ENCODE measurements at places on chromosomes 1 and 21. TPM values are rescaled to one million over a fixed set of nuclear protein-coding genes. Genes with fewer than 3 reads are reported as not detected.

The TMPRSS3 gene
- total RNA-seq, result 9.9 TPM

The TCHH gene
- total RNA-seq, result 0.08 TPM

GRCh38 chr1:55055084-55055882, 15.9 kb downstream of the PCSK9 start:
- no peak for DNase-seq

GRCh38 chr1:27489501-27489972, 430 bp downstream of the WASF2 start:
- DNase-seq, result peak; percentile 45

DNA sequence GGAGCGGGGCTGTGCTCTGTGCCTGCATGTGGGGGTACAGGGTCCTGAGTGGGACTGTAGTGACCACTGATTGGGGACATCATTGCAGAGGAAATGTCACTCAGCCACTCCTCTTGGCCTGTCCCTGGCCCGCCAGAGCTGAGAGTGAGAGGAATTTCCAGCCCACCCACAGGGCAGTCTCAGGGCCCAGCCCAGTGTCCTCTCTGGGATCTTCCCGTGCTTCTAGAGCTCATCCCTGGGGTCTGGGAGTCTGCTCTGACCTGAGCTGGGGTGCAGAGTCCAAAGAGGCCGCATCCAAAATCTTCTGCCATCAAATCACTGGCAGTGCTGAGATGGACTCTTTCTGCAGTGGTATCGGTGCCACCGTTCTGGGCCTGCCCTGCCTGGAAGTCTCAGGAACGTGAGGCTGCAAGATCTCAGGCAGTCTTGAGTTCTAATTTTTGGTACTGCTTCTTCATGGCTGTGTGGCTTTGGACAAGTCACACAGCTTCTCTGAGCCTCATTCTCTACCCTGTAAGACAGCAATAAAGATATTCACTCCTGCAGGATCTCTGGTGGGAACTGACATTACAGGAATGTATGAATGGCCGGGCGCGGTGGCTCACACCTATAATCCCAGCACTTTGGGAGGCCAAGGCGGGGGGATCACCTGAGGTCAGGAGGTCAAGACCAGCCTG, 100.8 kb upstream of the TARDBP start:
- no peak for DNase-seq

The FCER1A gene
- total RNA-seq, result not detected

- DNase-seq, result no peak
Observed at GRCh38 chr1:152191260-152191659, 32.2 kb upstream of the RPTN start.

The RASSF5 gene
- 192 TPM for total RNA-seq

DNA sequence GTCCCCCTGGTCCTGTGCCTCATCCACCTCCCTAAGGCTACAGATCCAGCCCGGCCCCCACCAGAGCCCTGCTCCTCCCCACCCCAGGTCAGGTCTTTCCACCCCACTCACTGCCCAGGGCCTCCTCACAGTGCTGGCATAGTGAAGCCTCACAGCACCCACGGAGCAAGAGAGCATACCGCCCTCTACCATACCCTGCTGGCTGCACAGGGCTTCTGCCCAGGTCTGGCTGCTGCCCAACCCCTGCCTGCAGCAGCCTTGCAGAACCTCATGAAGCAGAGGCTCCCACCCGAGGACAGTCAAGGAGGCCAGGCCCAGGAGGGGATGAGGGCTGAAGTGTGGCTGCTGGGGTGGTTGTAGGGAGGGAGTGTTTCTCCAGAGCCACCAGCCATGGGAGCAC, 19.7 kb upstream of the ARF1 start:
- no peak for DNase-seq

The RGSL1 gene
- not detected for total RNA-seq

The TSPEAR gene
- not detected for total RNA-seq

- DNase-seq, result no peak
Observed at GRCh38 chr1:156389311-156389710, 20.3 kb downstream of the RHBG start.

Data from activated CD8-positive, alpha-beta T cell treated with anti-CD3 and anti-CD28 coated beads, Interleukin-2, amount 10 ng/mL, durations not matched to agents 7 days and 5 days (primary cell).